NK-92 treated with Interleukin-12 subunit alpha and Interleukin-12 subunit beta, amount 100 ng/mL, for 24 hours (cell line): ENCODE measurements at places on chromosomes 5 and 9.

GRCh38 chr5:132190161-132190817, 37.4 kb downstream of the P4HA2 start:
- no peak for DNase-seq

GRCh38 chr9:86242071-86242470, 17.4 kb downstream of the C9orf153 start:
- no peak for DNase-seq

DNA sequence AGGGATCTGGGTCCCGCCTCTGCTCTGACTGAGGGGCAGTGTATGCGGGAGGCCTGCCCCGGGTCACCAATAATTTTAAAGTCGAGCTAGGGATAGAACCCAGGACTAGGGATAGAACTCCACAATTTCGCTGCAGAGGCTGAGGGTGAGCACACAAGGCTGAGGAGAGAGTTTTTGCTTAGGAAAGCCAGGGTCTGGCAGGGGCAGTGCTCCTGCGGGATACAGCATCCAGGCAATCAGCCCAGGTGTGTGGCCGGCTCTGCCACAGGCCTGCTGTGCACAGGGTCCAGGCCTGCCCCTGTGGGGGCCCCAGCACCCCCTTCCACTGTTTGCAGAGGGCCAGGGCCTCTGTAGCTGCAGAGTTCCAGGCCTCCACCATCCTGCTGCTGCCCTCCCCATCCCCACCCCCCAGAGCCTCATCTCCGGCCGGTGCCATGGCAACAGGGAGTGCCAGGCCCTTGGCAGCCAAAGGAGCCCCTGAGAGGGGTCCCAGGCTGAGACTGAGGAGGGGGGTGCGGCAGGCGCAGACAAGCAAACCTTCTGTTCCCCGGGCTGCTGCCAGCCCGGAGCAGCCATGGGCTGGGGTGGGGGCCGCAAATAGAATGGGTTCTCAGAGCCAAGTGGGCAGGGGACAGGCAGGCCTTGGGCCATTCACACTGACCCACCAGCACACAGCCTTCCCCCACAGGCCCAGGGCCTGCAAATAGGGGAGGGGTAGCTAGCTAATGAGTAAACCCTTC, 8.6 kb downstream of the PDGFRB start:
- DNase-seq = no peak

- no peak for DNase-seq
Measured at GRCh38 chr9:78940121-78940855, 631.5 kb upstream of the TLE4 start.

DNA sequence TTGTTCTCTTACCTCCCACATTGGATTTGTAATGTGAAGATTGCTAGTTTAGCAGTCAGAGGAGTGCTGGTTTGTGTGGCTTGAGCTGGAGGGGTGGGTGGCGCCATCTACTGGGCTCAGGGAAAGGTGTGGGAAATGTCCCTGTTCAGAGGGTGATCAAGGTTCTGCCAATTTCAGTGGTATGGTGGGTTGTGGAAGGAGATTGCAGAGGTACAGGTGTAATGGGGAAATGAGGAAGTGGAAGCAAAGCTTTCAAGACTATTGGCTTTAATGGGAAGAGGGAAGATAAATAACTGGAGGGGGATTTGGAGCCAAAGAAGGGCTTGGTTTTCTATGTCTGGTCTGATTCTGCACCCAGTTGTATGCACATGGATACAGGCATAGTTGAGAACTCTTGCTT, 76.4 kb downstream of the OSMR start:
- peak; percentile 3 for DNase-seq

- DNase-seq = no peak
Measured at GRCh38 chr9:128274245-128274644, 1.6 kb downstream of the GOLGA2 start.

DNA sequence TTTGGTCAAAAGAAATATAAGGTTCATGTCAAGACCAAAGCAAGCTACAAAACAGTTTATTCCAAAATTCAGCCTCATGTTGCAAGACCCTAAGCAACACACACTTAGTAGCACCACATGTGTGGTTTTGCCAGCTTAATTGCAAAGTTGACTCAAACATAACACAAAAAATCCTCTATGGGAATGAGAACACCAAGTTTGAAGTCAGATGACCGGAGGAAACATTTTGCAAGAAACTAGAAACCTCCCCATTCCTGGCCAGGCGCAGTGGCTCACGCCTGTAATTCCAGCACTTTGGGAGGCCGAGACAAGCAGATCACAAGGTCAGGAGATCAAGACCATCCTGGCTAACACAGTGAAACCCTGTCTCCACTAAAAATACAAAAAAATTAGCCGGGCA, 261.8 kb downstream of the EBF1 start:
- no peak for DNase-seq

DNA sequence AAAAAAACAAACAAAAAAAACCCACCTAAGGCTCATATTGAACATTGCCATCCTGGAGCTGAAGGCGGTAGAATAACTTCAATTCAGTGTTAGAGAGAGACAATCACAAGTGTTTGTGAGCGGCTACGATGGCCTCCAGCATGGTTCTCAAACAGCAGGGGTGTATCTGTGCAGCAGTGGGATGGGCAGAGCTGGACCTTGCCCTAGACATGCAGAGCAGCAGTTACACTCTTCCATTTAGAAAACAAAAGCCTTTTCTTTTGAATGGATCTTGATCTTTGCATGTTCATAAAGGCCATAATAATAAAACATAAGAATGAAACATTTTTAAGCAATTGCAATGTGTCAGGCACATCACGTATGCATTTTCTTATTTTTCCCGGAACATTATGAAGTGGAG, 50.3 kb downstream of the ARHGAP26 start:
- no peak for DNase-seq

DNA sequence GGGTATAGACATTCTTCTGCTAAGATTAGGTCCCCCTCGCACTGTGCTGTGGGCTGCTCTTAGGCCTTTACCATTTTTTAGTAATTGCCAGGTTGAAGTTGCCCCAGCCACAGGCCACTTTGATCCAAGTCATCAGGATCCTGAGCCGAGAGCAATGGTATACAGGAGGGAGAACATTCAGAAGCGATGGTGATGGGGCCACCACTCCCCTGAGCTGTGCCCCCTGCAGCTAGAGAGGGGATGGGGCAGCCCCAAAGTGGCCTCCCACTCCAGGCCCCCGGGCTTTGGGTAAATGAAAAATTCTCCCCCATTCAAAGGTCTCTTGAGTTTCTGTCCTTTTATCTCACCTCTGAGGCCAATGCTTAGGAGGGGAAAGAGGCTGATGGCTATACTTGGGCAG, 59.4 kb downstream of the MACROH2A1 start:
- no peak for DNase-seq

DNA sequence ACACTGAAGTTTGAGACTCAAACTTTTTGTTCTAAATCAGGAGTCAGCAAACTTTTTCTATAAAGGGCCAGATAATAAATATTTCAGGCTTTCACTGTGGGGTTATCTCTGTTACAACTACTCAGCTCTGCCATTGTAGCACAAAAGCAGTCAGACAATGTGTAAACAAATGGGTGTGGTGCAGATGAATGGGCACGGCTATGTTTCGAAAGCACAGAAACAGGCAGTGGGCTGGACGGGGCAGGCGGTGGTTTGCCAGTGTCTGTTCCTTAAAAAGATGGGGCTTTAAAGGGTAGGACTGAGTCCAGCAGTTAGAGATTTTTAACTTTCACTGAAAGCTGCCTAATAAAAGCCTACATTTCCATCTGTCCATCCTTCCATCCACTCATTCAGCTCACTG, 48.9 kb downstream of the PFDN1 start:
- no peak for DNase-seq
